SIG-M5 (cell line): ENCODE measurements at places on chromosomes 3 and 15.

DNA sequence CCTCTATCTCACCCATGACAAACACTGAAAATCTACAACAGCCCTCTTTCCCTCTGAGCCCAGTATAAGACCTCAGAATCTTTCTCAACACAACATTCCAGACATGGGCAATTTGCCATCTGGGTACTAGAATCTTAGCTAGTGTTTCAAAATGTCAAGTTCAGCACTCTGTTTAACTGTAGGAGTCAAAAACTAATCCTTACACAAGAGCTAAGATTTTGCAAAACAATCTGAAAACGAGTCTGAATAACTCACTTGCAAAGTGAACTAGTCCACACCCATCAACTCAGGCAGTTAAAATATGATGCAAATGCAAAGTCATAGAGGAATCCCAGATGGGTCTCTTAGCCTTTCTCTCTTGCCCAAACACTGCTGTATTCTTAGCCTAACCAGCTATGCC is 67.8 kb downstream of the GPR176 start:
- no peak for DNase-seq

DNA sequence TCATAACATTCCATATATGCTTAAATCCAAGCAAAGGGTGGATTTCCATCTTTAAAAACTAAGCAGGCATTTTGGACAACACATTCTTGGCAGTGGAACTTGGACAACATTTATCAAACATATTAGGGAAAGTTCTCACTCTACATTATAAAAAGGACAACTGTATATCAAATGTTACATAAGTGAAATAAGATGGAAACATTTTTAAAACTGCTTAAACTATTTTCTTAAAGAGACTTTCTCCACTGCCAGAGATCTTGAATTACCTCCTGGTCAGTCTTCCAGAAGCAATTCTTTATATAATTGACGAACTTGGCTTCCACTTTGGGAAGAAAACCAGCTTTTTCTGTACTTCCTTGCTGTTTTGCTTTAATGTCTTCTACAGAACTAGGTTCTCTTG is 109.3 kb downstream of the NEO1 start:
- DNase-seq = no peak

- no peak for DNase-seq
These were observed 168.1 kb upstream of the LRRN1 start for GRCh38 chr3:3631114-3631513.

DNA sequence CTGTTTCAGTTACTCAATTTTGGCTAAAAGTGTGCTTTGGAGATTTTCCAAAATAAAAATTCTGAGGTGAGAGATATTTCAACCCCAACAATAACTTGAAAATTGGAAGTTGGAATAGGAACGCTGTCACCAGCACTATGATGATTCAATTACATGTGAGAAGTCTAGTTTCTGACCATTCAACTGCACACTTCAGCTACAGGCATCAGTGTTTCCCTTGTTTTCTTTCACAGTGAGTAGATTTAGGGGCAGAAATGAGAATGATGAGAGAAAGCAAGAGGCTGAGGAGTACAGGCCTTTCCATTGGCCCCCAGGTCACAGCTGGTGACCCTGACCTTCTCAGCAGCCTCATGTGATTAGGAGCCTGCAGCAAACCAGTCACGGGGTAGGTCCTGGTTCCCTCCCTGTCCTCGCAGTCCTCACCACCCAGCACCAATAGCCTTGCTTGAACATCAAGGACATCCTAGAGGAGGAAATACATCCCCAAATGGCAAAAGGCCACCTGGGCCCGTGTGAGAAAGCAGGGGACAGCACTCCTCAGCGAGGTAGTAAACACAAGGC is 10.0 kb upstream of the FILIP1L start:
- no peak for DNase-seq

DNA sequence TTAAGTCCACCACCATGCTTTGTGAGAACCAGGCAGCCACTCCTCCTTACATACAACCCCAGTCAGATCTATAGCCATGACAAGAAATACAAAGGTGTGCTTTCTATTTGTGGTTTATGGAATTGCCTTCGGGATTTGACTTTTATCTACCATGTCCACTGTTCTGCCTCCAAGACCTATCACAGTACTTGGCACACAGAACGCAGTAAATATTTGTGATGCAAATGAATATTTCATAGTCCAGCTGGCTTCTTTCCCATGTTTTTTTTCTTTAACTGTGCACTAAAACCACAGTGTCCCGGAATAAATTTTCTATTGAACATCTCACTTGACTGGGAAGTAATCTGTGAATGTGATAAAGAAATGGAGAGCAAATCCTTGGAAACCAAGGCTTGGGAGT is 314.7 kb downstream of the RORA start:
- DNase-seq = no peak

DNA sequence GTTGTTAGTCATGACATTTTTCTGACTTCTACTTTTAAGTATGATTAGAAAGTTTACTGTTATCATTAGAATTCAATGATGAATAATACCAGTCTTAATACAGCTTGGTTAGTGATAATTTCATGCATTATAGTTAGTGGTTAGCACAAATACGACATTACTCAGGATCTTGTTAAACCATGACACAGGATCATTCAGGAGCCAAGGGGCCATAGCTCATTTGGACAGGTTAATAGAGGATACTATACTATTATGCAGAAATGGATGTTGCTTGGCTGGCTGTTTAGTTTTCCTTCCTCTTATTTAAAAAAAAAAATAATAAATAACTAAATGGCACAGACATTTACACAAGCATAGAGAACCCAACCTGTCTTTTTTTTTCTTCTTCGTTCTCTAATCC is 55.5 kb downstream of the NSUN3 start:
- DNase-seq = no peak

GRCh38 chr3:130963444-130963843 is 63.2 kb downstream of the ASTE1 start:
- no peak for DNase-seq

DNA sequence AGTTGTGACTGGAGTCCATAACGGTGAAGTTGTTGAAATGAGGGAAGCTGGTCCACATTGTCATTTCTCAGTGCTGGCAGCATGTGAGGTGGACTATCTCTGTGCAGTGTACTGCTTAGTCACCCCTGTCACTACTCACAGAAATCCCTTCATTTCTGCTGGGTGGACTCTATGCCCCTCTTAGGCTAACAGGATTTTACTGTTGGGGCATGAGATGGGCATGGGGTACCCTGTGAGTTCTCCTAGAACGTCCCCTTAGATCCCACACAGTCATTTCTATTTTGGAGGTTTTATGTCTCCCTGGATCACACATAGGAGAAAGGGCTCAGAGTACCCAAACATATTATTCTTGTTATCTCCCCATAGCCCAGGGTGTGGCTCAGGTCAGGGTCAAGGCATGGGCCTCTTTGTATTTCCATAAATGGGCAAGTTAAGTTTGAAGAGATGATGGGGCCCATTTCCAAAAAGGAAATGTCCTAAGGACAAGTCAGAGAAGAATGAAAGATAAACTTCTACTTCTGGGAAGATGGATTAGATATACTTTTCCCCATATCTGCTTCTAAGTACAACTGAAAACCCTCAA is 15.2 kb downstream of the P2RY1 start:
- DNase-seq = no peak

DNA sequence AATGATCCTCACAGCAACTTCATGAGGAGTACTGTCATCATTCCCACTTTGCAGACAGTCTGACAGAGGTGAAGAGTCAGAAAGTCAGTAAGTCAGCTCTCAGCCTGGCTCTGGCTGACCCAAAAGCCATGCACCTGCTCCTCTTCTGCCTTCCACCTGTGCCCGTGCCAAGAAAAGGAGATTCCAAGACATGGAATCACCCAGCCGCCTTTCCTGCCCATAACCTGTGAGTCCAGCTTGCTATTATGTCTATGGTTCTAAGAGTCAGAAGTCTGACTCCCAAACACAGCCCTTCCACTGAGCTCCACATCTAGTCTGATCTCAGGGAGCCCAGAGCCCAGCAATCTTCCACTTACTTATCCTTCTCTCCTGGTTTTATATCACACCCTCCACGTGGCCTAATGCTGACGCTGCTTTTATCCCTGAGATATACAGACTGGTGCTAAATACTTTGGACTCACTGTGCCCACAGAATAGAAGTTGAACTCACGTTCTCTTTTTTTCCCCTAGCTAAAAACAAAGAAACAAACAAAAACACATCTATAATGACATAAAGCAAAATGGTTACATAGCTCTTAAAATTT is 66.0 kb downstream of the PLD1 start:
- no peak for DNase-seq

DNA sequence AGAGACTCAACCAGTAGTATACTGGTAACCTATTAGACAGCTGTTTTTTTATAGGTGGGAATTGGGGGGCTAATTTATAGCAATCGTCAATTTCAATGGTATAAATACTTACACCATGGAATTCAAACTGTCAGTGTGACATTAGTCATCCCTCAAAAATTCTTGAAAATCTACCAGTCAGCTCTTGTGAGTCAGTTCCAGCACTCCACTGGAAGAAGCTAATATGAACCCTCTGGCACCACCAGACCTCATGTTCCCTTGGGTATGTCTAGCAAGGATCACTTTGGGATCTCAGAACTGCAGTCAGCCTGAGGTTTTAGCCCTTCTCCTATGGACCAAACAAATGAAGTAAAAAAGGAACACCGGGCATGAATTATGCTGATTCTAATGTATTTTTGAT is 11.8 kb upstream of the UACA start:
- DNase-seq = no peak

DNA sequence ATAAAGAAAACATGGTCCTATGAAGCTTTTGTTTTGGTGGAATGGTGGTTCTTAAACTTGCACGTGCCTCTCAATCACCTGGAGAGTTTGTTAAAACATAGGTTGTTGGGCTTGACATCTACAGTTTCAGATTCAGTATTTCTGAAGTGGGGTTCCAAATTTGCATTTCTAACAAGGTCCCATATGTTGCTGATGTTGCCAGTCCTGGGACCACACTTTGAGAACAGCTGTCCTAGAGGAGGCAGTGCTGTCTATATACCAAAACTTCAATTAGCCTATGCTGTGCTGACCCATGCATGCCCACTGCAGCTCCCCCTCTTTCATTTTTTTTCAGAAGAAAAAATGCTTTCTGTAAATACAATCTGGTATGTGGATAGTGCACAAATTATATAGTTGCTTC is 31.3 kb downstream of the ALCAM start:
- DNase-seq = no peak

GRCh38 chr3:194306109-194306686 is 44.9 kb downstream of the CPN2 start:
- no peak for DNase-seq

DNA sequence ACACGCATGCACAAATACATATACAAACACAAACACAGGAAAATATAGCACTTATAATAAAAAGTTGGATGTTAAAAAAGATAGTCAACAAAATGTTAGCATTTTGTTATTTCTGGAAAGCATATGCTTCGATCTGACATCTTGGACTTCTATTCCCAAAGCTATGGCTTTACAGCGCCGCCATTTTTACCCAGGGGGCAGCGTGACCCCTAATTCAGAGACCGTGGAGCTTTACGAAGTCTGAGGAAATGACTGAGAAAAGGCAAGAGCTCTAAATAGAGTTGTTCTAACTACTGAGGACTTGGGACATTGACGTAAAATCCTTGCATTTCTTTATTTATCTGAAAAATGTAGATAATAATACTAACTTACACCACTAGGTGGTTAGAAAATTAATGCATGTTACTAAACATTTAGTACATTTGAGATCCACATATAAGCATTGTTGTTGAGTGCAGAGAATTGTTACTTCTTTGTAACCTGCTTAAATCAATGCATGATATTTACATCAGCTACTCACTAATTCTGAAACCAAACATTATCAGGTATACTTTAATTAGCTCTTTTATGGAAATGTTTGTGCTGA is 155.4 kb downstream of the TP63 start:
- no peak for DNase-seq

- DNase-seq = no peak
These were observed at the start of gene CYP8B1 for GRCh38 chr3:42875325-42876151. CYP8B1 (minus strand) TSS chr3:42875879; CDS start chr3:42875816, 63 bp downstream.

DNA sequence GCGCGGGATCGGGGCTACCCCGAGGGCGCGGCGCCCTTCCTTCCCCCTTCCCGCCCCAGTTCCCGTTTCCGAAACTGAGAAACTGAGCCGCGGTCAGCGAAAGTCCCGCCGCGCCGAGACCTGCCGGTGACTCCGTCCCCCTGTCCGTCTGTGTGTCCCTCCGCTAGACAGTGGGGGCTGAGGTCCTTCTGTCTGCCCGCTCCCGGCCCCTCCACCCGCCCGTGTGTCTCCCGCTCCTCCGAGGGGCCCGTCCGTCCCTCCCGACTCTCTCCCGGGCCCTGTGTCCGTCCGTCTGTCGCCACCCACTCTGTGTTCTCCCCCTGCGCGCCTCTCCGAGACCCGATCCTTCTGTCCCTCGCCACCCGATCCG is 426 bp downstream of the PRKCD start:
- no peak for DNase-seq

GRCh38 chr3:6074952-6075351 is 786.0 kb upstream of the GRM7 start:
- no peak for DNase-seq

- no peak for DNase-seq
These were observed 172.4 kb downstream of the KLHL25 start for GRCh38 chr15:85622221-85622831.

DNA sequence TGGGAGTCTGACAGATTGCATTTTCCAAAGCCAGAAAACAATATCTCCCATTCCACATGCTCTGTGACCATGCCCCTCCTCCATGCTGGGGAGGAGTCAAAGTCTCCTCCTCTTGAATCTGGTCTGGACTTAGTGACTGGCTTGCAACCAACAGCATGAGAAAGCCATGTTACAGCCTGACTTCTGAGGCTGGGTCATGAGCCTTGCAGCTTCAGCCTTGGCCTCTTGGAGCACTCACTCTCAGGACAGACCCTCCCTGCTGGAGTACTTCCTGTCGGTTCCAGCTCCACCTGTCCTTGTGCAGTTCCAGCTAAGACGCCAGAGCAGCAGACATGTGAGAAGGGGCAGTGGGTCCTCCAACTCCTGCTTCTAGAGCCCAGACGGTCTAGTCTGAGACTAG is 49.7 kb upstream of the RBSN start:
- DNase-seq = no peak

- no peak for DNase-seq
These were observed 31.1 kb downstream of the ACAN start for GRCh38 chr15:88834211-88834812.

DNA sequence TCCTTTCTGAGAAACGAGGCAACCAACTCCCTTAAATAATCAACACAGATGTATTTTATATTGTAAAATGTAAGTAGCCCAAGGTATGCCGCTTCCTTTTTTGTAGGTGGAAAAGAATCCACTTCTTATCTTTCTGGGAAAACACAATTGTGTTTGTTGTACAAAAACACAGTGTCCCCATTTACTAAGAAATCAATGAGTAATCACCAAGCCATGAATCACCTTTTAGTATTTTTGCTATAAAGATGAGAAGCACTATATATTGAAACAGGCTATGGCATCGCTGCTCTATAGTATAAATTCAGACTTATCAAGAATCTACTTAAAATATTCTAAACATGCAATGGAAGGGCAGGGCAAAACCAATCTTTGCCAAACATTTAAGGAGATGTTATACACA is 104.0 kb downstream of the TNIK start:
- no peak for DNase-seq
